Eye (tissue), 1 donor: ENCODE measurements at places on chromosomes 2 and 18.

- no peak for DNase-seq
Observed at GRCh38 chr2:112728029-112728362, 7.2 kb downstream of the NT5DC4 start.

- DNase-seq = no peak
Observed at GRCh38 chr18:49974079-49974478, 160.7 kb upstream of the ACAA2 start.

GRCh38 chr2:174974131-174974530, 31.1 kb downstream of the CHN1 start:
- DNase-seq = no peak

GRCh38 chr2:200507179-200507578, 2.7 kb downstream of the KCTD18 start:
- no peak for DNase-seq

DNA sequence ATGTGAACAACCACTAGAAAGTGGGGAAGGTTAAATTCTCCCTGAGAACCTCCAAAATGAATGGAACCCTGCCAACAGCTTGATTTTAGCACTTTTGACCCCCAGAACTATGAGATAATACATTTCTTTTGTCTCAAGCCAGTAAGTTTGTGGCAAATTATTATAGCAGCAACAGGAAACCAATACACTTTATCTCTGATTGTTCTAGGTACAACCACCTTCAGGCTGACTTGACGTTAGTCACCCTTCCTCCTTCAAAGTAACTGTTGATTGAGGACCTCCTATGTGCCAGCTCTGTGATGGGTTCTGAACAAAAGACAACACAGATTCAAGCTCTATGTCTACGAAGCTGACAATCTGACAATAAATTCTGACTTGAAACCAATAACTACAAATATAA, 318.9 kb downstream of the NCKAP5 start:
- DNase-seq = no peak
